ENCODE measurements at places on chromosomes 11 and 22.

DNA sequence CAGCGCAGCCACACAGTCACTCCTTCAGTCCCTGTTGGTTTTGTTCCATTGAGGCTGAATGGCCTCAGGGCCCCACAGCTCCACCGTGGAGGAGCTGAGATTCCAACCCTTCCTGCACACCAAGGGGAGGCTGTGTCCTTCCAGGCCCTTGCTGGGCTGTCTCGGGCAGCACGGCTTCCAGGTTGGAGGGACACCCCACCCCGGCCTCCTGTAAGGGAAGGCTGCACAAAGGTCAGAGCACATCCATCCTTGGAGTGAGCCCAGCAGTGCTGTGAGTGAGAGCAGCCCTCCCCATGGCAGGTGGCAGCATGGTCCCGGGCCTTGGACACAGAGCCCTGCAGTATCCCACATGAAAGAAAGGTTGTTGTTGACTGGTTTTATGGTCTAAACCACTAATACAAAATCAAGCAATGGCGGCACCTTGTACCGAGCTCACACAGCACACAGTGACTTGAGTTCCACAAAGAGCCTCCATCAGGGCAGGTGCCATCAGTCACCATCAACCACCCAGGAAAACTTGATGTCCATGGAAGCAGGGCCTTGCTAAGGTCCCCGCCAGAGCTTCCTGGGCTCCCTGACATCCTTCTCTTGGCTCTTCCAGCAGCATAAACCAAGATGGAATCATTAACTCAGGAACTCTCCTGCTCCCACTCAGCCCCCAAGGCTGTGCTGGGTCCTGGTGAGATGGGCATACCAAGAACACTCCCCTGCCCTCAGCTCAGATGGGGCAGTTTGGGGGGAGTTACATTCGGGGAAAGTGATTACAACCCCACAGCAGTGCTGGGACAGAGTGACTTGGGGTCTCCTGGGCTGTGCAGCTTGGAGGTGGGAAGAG is 1500.4 kb downstream of the TBC1D22A start:
- DNase-seq, result no peak

DNA sequence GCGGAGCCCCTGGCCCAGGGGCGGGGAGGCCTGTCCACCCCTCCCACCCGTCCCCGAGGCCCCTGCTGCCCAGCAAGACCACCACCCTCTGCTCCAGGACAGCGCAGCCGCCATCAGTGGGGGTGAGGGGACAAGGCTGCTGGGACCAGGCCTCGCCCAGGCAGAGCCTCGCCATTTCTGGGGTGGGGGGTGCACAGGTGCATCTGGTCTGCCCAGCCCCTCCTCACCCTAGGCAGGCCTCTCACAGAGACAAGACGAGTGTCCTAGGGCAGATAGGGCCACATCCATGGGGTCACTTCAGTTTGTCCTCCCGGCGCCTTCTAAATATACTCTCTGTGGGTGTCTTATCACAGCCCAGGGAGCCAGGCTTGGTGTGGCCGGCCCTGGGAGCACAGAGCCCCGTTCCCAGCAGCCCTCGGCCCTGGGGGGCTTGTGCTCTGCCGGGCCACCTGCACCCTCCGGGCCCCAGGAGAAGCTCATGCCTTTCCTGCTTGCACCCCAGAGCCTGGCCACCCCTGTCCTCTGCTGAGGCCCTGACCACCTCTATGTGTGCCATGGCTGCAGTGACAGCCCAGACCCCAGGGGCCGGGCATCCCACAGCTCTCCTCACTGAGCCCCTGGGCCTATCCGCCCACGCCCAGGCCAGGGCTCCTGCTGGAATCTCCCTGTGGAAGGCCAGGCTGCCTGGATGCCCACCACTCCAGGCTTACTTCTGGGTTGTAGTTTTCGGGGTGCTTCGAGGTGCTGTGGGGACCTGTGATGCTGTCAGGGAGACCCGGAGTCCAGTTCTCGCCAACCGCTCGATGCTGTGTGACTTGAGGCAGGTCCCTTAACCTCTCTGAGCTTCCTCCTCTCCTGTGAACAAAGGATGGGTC is 70.8 kb downstream of the KCNQ1 start:
- no peak for DNase-seq

DNA sequence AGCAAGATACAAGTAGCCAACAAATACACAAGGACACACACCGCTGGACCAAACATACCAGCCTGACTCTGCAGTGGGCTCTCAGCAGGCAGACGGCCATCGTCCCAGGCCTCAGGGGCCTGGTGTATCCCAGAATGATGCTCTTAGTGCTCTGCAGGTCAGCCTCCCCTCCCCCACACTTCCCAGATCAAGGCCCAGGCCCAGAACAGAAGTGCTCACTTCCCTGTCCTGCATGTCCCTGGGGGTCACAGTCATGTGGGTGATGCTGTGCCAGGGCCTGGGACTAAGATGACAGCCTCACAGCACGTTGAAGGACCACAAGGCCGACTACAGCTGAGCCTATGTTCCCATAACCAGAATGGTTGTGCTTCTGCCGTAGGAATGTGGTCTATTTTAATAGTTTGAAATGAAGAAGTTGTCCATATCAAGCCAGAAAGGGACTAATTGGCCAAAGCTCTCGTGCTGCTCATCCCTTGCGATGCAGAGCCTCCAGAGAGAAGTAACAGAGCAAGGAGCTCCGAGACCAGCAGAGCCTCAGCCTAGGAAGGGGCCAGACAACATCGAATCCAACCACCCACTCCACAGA is 48.6 kb downstream of the GAB4 start:
- DNase-seq, result no peak

- DNase-seq, result no peak
These were observed 87.5 kb downstream of the PRMT3 start for GRCh38 chr11:20474882-20475517.

DNA sequence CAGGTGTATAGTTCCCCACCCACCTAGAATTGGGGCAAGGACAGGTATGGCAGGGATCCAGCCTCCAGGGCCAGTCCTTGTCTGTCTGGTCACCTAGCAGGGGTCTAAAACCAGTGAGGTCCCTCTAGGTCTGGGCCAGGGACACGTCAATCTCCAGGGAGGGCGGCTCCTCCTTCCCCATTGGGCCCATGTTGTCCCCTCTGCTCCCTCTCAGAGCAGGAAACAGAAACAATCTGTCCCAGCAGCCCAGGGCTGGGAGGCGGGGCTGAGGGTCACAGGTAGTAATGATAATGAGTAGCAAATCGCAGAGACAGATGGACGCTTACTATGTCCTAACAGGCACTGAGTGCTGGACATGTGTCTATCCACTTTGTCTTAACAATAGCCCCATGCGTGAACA is 22.8 kb upstream of the SYT7 start:
- no peak for DNase-seq

GRCh38 chr22:20741634-20742581 is 32.0 kb upstream of the SERPIND1 start:
- DNase-seq, result peak; percentile 18

- DNase-seq, result no peak
These were observed 20.4 kb upstream of the EMSY start for GRCh38 chr11:76424379-76424778.

DNA sequence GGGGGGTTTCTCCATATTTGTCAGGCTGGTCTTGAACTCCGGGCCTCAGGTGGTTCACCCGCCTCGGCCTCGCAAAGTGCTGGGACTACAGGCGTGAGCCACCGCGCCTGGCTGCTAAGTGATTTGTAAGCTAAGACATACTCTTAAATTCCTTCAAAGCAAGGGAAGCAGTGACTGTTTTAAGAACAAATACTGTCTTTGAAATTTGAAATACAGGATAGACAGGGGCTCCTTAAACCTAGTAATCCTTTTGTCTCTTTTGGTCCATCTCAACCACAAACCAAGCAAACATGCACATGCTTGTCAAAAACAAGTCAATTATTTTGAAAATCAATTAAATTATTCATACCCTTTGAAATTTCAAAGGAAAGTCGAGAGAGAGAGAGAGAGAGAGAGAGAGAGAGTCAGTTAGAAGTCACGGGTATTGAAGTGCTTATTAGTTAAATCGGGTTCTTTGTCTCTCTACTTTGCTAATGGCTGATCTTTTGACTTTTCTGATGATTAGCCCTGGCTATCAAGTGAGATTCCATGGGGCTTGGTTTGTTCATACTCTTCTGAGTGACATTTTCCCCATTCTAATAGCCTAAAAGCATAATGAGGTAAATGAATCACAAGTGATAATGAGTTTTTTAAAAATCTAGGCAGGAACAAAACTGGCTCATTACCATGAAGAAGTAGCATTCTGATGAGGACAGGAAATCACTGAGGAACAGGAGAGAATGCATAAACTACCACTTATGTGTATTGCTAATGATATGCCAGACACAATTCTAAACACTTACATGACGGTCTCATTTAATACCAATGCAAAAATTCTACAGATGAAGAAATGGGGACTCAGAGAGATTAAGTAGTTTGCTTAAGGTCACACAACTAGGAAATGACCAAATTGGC is 48.0 kb downstream of the MCHR1 start:
- no peak for DNase-seq

DNA sequence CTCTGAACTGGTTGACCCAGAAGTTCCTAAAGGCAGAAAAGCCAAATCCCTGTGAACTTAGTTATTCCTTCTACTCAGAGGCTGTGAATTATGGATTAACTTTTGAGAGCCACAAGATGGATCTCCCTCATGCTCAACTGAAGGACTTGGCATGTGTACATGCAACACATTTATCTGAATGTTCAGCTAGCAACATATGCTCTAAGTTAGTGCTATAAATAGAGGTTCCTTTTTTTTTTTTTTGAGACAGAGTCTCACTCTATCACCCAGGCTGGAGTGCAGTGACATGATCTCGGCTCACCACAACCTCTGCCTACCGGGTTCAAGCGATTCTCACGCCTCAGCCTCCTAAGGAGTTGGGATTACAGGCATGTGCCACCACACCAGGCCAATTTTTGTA is 40.1 kb downstream of the EIF4ENIF1 start:
- DNase-seq, result no peak

GRCh38 chr11:15883455-15883920 is 472.9 kb downstream of the SOX6 start:
- DNase-seq, result no peak

DNA sequence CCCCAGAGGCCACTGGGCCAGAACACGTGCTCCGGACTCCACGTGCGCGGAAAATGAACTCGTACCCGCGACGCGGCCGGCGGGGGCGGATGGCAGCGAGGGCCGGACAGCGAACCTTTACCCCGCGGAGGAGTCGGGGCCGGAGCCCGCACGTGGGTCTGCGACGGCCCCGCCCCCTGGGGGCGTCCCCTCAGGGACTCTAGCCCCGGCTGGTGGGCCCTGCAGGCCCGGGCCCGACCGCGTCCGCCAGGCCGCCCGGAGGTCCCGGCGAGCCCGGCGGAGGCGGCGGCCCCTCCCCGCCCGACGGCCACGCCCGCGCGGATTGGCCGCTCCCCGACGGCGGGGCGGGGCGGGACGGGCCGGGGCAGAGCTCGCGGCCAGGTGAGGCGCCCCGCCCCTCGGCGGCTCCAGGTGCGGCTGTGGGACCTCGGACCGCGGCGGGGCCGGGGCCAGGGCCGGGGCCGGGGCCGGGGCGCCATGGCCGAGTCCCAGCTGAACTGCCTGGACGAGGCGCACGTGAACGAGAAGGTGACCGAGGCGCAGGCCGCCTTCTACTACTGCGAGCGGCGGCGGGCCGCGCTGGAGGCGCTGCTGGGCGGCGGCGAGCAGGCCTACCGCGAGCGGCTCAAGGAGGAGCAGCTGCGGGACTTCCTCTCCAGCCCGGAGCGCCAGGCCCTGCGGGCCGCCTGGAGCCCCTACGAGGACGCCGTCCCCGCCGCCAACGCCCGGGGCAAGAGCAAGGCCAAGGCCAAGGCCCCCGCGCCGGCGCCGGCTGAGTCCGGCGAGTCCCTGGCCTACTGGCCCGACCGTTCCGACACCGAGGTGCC is at the start of gene FAM83F:
Gene FAM83F, plus strand, starts transcription at position 389 of the 827 bp plus-strand sequence. Its CDS starts 89 bp downstream, at position 478.
- no peak for DNase-seq

GRCh38 chr11:65551572-65552387 is 6.4 kb downstream of the LTBP3 start:
- no peak for DNase-seq

DNA sequence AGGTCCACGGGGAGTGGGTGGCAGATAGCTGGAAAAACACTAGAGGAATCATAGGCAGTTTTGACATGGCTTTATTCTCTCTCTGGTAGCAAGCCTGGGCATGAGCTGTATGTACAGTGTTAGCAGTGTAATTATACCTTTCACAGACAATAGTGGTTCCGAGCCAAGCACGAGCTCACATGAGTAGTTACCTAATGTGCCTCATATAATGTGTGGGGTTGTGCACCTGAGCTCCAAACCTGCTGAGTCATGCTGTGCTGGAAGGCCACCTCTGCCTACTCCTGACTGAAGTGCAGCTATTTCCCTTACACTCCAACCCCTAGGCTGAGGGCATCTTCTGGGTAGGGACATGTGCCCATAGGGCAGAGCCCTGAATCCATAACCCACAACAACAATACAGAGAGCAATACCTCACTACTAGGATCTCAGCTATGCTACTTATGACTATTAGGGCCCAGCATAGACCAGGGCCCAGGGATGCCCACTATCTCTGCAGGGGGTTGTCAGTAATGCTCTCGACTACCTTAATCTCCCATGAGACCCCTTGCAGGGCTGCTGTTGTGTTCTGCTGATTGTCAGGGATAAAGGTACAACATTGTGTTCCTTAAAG is 432.1 kb downstream of the DYNC2H1 start:
- DNase-seq, result no peak

DNA sequence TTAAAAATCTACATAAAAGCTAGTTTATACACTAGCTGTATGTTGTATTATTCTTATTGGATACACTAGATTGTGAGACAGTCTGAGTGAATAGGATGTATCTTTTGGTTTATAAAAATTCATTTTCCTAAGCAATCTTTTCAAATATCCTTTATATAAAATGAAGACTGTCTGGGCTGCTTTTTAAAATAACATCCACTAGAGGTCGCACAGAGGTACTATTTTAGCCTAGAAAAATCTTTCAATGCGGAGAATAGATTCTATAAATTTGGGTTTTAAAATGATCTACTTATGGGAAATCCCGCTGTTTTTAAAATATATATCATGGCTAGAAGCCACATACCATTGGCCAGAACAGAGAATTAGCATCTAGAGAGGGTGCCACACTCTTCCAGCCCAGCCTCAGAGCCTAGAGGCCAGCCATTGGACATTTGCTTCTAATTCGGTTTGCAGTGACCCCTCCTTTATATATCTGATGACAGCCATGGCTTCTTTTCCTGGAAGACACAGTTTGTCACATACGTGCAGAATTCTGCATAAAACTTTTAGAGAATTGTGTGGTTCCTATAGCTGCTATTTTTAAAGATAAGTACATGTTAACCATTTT is 7.3 kb downstream of the C11orf97 start:
- no peak for DNase-seq

DNA sequence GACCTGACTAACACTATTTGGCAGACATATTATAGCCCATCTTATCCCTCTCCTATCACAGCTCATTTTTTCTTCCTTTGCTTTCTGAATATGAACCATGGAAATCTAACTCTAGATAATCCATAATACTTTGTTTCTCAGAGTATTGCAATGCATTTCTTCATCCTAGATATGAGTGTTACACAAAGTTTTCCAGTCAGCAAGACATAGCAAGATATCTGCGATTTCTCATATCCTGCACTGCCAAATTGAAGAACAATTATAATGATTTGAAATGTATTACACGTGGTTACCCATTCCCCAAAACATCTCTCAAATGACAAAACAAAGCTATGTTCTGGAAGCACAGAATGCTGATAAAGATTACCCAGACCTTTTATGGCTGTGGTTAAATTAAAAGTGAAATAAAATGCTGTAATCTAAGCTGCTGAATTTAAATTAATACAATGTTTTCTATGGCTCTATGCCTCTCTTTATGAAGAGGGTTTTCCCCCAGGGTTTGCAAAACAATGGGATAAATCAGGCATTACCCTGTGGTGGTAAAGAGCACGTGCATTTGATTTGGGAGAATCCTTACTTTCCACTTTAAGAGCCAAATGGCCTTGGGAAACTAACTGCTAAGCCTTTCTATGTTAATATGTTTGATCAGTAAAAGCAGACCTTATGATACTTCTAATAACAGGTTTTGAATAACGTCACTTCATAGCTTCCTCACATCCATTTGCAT is 1291.0 kb upstream of the CNTN5 start:
- DNase-seq, result no peak
